ENCODE measurements at places on chromosomes 5 and 9.

DNA sequence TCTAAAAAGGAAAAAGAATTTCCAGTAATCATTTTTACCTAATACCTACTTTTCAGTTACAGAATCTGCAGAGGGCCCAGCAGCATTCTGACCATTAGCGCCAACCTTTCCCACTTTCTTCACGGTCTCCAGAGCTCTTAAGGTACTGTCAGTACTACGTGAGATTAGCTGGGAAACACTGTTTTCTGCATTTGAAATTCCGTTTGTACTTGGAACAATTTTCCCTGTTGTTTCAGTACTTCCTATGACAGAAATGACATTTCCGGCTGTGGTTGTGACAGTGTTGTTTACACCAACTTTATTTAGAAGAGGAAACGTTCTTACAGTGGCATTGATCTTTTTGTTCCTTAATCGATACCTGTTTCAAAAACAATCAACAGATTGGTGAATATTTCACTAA is 36.9 kb upstream of the PDCL start:
- DNase-seq = no peak

DNA sequence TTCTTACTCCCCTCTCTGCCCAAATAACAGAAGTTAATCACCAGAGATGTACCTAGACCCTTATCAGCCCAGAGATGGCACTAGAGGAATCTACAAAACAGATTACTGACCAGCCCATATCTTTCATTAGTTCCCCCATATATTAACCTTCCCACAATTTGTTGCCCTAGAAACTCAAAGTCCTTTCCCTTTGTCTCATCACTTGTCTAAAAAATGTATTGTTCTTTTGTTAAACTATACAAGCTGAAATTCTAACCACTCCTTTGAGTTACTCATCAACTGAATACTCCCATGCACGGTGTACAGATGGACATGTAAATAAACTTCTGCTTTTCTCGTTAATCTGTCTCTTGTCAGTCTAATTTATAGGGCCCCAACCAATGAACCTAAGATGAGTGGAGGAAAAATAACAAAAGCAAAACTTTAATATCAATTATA is 130.9 kb downstream of the CCDC192 start:
- no peak for DNase-seq

- DNase-seq = no peak
Observed at GRCh38 chr5:135713161-135713915, 121.1 kb upstream of the SLC25A48 start.

DNA sequence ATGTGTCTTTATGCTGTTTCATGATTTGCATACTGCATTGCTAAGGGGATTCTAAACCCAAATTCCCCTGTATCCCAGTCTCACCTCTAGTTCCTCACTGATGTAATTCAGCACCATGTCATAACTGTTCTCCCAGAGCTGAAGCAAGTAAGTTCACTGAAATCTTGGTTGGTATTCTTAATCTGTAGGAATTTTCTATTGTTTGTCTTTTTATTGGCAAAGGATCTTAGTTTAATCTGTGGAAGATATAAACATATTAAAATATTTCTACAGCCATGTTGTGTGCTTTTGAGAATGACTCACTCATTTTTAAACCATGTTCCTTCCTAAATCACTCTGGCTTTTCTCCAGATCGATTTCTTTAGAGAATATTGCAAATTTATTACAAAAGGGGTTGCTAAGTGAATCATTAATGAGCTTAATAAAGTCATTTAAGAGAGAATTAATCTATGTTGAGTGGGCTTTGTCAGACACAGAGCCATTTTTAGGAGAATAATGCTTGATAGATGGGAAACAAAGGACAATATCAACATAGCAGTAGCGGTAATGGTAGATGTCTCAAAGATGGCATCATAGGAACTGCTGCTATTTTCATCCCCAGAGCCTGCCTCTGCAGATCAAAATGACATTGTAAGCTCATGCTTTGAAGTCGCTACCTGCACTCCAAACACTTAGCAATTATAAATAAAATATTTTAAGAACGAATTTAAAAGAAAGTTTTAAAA is 110.0 kb downstream of the ENC1 start:
- DNase-seq = no peak

GRCh38 chr5:78007233-78007632 is 231.1 kb upstream of the TBCA start:
- no peak for DNase-seq

- DNase-seq = no peak
Observed at GRCh38 chr5:136639616-136640015, 274.3 kb upstream of the TRPC7 start.

GRCh38 chr9:86242071-86242470 is 17.4 kb downstream of the C9orf153 start:
- DNase-seq = no peak

DNA sequence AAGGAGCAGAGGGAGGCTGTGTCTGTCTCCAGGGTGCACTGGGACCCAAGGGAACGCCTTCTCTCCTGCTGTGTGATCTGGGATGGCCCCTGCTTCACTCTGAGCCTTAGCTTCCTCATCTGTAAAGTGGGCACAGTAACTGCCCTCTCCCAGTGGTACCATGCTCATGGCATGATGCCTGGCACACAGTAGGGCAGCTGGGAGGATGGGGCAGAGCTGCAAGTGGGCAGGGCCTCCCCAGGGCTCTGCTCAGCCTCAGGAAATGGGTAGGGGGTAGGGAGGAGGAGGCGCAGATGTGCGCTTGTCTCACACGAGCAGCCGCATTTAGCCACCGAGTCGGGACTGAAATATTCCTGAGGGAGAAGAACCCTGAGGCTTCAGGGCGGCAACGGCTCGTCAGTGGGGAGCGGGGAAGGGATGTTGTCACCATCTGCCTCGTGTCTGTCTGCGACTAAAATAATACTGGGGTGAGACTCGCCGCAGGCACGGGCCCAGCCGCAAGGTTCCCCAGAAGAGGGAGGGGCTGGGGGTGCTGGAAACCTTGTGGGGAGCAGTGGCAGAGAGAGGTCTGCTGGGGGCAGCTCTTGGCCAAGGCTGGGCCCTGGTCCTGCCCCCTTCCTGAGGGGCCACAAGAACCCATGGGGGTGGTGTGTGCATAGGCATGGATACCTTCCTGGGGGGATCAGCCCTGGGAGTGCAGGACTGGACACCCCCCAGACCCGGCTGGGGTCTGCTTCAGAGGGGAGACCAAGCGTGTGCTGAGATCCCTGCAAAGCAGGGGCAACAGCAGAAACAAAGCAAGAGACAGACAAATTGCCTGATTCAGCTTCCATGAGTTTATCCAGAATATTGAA is 55.2 kb upstream of the PSD2 start:
- DNase-seq = no peak

DNA sequence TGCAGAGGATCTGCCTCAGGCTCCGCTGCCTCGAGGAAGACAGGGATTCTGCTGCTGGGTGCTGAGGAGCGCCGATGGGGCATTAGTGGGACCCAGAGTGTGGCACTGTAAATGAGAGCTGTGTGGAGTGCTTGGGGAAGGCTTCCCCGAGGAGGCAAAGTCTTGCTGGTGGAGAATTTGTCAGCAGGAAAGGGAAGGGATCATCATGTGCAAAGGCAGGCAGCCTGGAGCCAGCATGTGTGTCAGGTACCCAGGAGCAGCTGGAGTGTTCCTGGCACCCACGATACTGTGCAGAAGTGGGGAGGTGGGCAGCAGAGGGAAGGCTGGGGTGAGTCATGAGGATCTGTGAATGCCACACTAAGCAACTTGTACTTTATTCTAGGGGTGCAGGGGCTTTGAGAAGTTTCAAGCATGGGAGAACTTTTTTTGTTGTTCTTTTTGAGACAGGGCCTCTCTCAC is 12.3 kb downstream of the B4GALT7 start:
- no peak for DNase-seq

- DNase-seq = no peak
Observed at GRCh38 chr9:130173666-130173983, 1.4 kb downstream of the NCS1 start.

DNA sequence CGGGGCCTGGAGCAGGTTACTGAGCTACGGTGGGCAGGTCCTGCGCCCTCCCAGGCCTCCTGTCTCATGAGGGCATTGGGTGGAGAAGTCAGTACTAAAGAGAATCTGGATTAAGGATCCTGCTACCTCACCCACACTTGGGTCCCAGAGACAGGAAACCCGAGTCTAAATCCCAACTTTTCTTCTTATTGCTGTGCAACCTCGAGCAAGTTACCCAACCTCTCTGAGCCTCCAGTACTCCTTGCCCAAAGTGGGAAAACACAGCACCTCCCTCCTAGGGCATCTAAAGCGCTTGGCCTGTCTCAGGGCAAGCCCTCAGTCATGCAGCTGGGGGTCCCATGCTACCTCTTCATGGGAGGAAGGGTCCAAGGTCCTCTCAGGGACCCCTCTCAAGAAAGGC is 28.2 kb downstream of the ASS1 start:
- no peak for DNase-seq

GRCh38 chr9:37382161-37382981 is 40.1 kb upstream of the GRHPR start:
- peak; percentile 10 for DNase-seq

GRCh38 chr9:38687992-38688391 is 31.9 kb downstream of the FAM240B start:
- DNase-seq = no peak

DNA sequence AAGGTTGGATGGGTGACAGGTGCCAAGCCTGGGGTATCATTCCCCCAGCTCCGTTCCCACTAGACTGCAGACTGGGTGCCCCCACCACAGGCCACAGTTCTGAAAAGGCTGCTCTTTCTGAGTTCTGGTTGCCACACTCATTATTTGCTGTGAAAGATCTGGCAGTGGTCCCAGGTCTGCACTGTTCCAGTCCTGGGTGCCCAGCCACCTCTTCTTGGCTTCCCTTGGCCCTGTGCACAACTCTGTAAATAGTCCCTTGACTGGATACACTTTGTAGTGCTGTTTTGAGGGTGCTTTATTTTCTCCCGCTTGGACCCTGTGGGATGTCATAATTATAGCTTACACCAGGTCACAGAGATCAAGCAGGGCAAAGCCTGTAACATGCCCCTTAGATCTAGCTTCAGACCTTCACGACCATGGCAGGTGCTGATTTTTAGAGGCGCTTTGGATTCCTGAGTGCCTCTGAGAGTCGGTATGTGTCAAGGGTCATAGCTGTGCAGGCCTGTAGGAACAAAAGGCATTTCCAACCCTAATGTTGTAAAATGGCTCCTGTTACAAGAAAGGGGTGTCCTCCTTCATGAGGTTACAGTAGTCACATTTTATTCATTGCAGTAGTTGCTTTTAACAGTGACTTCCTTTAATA is 344.9 kb downstream of the ICE1 start:
- no peak for DNase-seq

DNA sequence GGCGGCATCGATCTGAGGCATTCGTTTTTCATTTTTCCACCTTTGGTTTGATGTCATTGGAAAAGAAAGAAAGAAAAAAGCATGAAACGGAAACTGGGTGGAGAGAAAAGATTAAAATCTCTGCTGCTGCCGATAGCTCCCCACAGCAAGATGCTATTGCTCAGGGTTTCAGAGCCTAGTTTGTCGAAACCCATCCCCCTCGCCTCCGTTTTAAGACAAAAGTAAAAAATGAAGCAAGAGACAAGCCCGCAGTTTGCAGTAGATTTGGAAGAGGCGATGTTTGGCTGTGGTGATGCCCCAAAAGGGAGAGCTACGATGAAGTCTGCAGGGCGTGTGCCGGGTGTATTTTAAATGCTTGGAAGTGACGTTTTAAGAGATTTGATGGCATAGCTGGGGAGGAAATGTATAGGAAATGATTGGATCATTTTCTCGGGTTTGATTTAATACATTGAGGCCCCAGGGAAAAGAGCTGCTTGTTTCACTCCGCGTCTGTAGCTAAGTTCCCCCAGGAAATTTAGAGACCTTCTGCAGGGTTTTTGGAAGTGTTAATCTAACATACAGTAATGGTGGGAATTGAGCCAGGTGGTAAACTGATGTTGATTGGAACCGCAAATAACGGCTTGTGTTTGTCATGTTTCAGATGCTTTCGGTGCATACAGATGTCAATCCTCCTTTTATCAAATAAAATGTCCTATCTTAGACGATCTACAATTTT is 909 bp downstream of the NDFIP1 start:
- DNase-seq = peak; percentile 50

DNA sequence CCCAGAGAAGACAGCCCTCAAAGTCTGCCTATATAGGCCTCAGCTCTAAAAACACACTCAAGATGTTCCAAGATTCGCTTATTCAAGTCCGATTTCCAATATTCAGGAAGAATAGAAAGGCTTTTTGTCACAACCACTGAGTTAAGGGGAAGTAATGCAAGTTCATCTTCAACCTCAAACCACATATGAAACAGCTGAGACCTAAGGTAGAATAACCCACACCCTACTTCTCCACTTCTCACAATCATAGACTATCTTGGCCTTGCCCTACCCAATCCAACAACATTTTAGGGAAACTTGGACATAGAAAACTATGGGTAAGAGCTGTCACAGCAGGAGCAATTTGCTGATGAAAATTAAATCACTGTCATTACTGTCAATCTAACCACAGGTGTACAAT is 152.0 kb upstream of the LRRTM2 start:
- DNase-seq = no peak

DNA sequence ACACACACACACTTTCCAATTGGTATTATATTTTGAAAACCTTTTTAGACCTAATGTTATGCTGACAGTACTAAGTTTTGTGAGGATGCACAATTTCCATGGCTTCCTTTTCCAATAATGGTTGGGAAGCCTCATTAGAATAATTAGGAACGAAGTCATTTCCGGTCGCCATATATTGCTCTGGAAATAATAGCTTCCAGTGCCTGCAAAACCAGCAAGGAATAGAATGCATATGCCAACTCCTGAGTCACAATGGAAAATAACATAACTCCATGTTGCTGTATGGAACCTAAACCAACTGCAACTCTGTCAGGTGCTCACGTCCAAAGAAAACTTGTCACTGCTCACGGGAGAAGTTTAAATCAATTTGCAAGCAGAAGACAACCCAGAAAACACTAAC is 222.0 kb downstream of the EBF1 start:
- DNase-seq = no peak

DNA sequence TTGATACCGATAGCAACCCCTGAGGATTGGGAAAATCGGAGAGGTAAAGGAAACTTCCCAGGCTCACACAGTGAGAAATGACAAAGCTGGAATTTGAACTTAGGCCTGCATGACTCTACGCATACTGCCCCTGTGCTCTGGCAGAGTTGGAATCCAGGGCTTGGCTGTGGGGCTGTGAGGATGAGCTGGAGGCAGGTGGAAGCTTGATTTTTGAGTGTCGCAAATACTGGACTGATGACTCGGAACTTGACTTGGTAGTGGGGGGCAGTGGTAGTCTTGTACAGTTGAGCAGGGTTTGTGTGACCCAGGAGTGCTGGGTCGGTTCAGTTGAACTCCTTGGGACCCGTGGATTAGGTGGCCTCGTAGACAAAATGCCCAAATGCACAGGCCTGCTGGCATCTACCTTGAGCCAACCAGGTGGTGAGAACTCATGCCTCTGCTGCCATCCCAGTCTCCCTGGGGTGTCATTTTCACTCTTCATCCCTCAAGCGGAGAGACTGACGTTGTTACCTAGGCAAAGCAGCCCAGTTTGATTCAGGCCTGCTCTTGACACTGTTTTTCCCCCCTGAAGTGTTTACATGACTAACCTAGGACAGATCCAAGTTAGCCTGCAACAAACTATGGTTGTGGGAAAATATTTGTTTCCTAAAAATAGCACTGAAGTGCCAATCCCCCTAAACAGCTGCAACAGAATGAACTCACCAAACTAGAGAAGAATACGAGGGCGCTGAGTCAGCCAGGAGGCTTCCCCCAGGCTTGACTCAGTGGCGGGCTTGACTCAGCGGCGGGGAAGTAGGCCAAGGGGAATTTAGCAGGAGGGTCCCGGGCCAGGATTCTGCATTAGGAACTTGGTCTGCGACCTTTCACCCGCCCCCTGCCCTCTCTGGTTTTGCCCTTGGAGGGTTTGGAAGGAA is 45.7 kb upstream of the ORM1 start:
- no peak for DNase-seq

Data from MM.1S (cell line).